ENCODE measurements at places on chromosomes 2 and 18.

DNA sequence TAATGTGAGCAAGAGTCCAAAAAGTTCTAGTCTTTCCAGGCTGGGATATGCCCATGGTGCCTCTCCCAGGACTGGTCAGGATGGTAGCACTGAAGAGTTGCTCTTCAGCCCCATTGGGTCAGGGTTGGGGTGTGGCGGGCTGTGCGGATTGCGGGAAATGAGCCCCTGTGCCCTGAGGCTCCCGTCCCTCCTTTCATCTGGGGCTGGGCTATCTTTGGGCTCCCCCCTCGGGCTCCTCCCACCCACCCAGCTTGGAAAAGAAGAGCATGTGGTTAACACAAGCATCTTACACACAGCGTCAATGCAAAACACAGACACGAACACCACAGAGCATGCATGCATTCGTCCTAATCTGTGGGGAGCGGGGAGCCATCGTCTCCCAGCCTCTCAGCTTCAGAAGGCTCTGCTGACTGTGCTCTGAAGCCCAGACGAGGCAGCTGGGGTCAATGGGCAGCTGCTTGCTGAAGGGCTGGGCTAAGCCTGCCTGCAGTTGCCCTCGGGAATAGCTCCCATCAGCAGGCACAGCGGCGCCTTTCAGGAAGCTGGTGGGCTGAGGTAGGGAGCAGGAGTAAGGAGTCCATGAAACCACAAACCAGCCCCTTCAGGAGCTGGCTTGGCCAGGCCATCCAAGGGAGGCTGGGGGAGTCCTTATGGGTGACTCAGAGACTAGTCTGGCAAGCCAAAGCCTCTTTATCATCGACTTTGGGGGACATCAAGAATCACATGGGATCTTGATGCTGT lies 112.9 kb downstream of the CLIP4 start:
- no peak for DNase-seq
- H3K36me3 ChIP-seq = peaks cover 13% of the 10 kb centered on the region
- H3K27me3 ChIP-seq = peaks cover 52% of the 10 kb centered on the region
- H3K4me3 ChIP-seq = no peak overlapping the region
- H3K27ac ChIP-seq = no peak overlapping the region

- H3K36me3 ChIP-seq = no peaks in the 10 kb centered on the region
- no peak overlapping the region for H3K4me3 ChIP-seq
- H3K4me1 ChIP-seq = no peaks in the 10 kb centered on the region
- H3K27me3 ChIP-seq = no peaks in the 10 kb centered on the region
- DNase-seq = no peak
Observed at GRCh38 chr2:240400371-240401161, 34.9 kb upstream of the GPC1 start.

DNA sequence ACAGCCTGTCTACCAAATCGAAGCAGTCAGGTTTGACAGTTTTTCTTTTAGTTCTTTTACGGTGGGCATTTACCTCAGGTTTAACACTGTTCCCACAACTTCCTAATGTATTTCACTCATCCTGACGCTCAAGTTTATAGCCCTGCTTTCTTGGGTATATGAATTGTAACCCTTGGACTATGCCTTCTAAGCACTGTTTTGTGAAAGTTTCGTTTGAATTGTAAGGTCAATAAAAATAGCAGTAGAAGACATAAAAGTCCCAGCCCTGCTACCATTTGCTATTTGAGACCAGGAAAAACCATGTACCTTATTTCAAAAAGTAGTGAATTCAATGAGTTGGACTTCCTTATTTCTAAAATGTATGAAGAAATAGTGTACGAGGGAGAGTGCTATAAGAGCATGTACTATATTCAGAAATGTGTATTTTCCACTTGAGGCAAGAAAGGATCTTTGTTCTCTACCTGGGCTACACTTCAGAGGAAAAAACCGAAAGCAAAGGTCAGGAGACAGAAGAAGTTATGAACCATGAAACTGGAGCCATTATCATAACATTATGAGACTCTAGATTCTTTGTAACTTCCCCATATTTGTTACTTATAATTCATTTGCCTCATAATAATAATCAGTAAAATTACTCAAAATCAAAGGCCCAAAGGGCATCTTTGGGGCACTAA lies 1.9 kb upstream of the ZC3H15 start:
- H3K4me3 ChIP-seq = peak overlapping the region; percentile 90
- H3K4me1 ChIP-seq = peaks cover 38% of the 10 kb centered on the region
- H3K27ac ChIP-seq = peak overlapping the region; percentile 91
- no peaks in the 10 kb centered on the region for H3K27me3 ChIP-seq
- DNase-seq = no peak

DNA sequence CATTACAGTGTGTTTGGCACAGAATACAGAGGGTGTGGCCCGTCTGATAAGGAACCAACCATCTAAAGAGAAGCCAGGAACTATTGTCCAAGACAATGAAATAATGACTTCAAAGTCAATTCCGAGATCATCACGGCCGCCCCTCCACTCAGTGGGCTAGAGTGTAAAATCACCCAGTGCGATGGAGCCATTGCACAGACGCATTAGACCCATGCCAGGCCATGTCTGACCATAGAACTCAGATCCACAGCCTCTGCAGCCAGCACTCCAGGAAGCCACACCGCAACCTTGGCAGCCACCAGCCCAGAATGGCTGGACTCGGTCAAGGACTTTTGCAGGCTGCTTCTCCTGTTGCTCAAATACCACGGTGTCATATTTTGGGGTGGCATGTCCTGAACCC lies 835.7 kb downstream of the DCDC2C start:
- no peak overlapping the region for H3K27ac ChIP-seq
- H3K4me1 ChIP-seq = no peaks in the 10 kb centered on the region
- no peaks in the 10 kb centered on the region for H3K36me3 ChIP-seq
- no peak for DNase-seq
- no peaks in the 10 kb centered on the region for H3K27me3 ChIP-seq
- H3K4me3 ChIP-seq = no peak overlapping the region

GRCh38 chr2:197013098-197013497 lies 86.6 kb upstream of the PGAP1 start:
- H3K4me1 ChIP-seq = peaks cover 7% of the 10 kb centered on the region
- DNase-seq = no peak
- no peak overlapping the region for H3K27ac ChIP-seq
- no peaks in the 10 kb centered on the region for H3K27me3 ChIP-seq
- no peak overlapping the region for H3K4me3 ChIP-seq

DNA sequence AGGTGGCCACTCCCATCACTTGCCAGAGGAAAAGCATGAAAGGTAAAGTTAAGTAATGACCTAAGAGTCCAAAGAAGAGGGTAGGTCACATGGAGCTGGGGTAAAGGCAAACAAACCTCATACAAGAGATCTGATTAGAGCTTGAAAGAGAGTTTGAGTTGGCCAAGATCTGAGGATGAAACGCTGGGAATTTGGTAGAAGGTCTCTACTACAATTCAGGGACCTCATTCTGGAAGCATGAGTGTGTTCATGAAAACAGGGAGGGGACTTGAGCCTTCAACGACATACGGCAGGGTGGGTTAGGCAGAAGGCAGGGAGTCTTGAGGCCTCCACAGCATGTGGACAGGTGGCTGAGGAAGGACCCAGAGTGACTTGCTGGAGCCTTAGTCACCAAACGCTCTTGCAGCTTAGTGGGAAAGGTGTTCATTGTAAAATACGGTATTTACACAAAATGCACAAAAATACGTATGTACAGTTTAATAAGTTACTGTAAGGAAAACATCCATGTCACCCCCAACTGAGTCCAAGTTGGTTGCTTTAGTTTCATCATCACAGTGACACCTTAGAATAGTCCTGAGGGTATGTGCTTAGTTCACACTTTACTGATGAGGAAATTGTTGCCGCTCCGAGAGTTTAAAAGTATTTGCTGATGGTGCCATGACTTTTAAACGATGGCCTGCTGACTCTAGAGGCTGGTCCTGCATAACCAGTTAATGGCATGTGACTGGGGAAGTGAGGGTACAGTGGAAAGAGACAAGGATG lies 5.0 kb upstream of the FARP2 start:
- no peak overlapping the region for H3K4me3 ChIP-seq
- peaks cover 80% of the 10 kb centered on the region for H3K36me3 ChIP-seq
- H3K4me1 ChIP-seq = peaks cover 10% of the 10 kb centered on the region

DNA sequence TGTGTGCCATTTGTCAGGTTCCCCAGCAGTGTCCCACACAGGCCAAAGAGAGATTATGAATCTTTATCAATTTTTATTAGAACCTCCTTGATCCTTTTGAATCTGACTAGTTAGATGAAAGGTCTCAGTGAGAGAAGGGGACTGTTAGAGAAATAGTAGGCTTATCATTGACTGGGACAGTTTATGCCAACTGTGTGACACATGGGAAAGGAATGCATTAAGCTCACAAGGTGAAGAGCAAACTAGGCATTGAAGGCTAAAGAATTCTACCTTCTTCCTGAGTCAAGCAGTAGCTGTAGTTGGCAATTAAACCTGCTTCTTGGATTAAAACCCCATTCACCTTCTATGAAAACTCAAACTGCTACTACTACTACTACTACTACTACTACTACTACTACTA lies 389.6 kb upstream of the CDH19 start:
- DNase-seq = peak; percentile 48
- no peak overlapping the region for H3K4me3 ChIP-seq
- H3K36me3 ChIP-seq = no peaks in the 10 kb centered on the region
- no peak overlapping the region for H3K27ac ChIP-seq

GRCh38 chr18:74512321-74513053 lies 16.3 kb downstream of the CNDP2 start:
- no peaks in the 10 kb centered on the region for H3K27me3 ChIP-seq
- no peak overlapping the region for H3K4me3 ChIP-seq
- no peaks in the 10 kb centered on the region for H3K4me1 ChIP-seq

- no peaks in the 10 kb centered on the region for H3K4me1 ChIP-seq
- no peaks in the 10 kb centered on the region for H3K36me3 ChIP-seq
- H3K27me3 ChIP-seq = no peaks in the 10 kb centered on the region
- DNase-seq = no peak
- H3K27ac ChIP-seq = no peak overlapping the region
Observed at GRCh38 chr2:99787769-99788382, 298.1 kb upstream of the REV1 start.

DNA sequence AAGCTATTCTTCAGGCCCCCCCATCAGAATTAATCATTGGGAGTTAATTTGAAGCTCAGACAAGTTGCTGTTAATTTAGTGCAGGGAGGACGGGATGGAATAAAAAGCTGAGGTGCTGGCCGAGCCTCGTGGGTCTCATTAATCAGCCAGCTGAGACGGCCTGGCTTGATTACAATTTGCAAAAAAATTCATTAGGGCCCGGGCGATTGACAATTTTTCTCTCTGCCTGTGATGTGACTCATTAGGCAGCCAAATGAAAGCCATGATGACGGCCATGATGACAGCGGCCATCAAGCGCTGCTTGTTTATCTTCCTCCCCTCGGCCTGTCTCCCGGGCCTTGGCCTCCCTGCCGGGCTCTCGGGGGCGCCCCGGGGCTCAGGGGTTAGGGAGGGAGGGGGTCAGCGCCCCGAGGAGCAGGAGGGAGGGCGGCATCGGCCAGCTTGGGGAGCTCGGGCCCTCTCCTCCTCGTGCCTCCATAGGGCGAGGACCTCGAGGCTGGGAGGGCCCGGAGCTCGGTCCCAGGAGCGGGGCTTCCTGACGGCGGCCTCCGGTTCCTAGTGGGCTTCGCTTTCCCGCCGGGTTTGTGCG lies 5.2 kb downstream of the GBX2 start:
- no peak for DNase-seq
- peaks cover 6% of the 10 kb centered on the region for H3K36me3 ChIP-seq
- H3K4me3 ChIP-seq = no peak overlapping the region

DNA sequence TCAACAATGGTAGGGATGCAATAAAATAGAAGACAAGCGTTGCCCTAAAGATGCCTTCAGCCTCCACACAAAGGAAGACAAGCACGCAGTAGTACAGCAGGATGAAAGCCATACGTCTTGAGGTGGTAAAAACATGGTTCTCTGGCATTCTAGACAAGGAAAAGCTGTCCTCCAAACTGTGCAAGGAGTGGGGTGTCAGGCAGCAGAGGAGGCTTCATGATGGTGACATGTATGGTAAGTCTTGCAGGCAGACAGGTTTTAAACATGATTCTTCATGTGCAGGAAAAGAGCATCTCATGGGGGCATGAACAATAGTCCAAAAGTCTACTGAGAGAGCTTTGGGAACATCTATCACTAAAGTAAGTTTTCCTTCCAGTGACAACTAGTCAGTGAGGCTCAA lies 241.8 kb downstream of the STK39 start:
- H3K36me3 ChIP-seq = no peaks in the 10 kb centered on the region
- no peak overlapping the region for H3K27ac ChIP-seq
- no peaks in the 10 kb centered on the region for H3K27me3 ChIP-seq
- peaks cover 12% of the 10 kb centered on the region for H3K4me1 ChIP-seq
- H3K4me3 ChIP-seq = no peak overlapping the region

- no peak for DNase-seq
- H3K4me1 ChIP-seq = peaks cover 6% of the 10 kb centered on the region
- H3K27me3 ChIP-seq = peaks cover 82% of the 10 kb centered on the region
- no peak overlapping the region for H3K27ac ChIP-seq
- no peak overlapping the region for H3K4me3 ChIP-seq
- H3K36me3 ChIP-seq = no peaks in the 10 kb centered on the region
Observed at GRCh38 chr2:177117755-177118154, 94.8 kb upstream of the HNRNPA3 start.

DNA sequence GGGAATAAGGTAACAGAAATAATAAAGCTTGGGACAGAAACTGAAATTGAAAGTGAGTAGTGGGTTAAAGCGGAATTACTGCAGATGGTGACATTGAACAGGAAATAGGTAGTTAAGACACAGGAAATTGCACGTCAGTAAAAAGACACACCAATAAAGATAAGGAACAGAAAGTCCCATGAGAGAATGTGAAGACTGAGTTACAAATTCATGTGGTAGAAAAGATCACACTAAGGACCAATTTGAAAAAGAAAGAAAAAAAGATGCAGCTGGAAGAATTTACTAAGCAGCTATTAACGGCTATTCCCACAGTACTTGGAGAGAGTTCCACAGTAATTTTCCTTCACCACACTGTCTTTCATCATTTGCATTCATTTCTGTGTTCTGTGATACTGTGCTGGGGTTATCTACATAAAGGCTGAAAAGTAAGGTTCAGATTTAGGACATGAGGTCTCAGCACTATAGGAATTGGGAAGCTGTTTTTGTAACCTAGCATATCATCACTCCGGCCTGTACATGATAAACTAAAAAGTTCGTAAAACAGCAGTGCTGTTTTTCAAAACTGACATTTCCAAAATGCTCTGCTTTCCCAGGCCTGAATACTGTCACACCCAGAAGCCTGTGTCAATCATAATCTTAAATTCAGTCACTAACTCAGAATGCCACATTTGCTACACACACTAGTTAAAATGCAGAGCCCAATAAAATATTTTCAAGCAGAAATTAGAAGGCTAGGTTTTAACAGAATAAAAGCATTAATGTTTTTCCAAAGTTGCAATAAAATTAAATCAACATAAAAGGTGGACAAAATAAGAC lies 42.9 kb downstream of the SRBD1 start:
- H3K27ac ChIP-seq = peak overlapping the region; percentile 92
- peaks cover 24% of the 10 kb centered on the region for H3K4me1 ChIP-seq
- no peaks in the 10 kb centered on the region for H3K27me3 ChIP-seq
- peak overlapping the region; percentile 3 for H3K4me3 ChIP-seq
- peaks cover 28% of the 10 kb centered on the region for H3K36me3 ChIP-seq

DNA sequence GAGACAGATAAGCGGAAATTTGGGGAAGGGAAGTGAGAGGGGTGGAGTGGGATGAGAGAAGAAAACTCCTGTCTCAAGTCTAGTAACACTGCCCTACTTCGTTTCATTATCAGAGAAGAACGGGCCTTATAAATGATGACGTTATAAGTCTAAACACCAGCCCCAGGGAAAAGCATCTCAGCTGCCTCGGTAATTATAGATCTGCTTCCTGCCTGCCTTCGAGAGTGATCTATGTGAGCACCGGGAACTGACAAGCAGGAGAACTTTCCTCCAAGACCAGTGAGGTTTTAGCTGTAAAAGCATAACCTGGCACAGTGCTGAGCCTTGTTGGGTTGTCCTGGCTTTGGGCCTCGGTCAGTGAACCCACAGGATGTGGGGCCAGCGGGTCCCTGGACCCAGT lies 227.9 kb upstream of the SIX2 start:
- H3K27ac ChIP-seq = peak overlapping the region; percentile 95
- no peaks in the 10 kb centered on the region for H3K36me3 ChIP-seq
- no peak overlapping the region for H3K4me3 ChIP-seq
- DNase-seq = no peak
- peaks cover 23% of the 10 kb centered on the region for H3K4me1 ChIP-seq

Data from MCF 10A (cell line).